ENCODE measurements at places on chromosomes 5 and 9. TPM values are rescaled to one million over a fixed set of nuclear protein-coding genes. Genes with fewer than 3 reads are reported as not detected.

BTNL8 gene
- not detected for polyA plus RNA-seq

POLR1E gene
- polyA plus RNA-seq: 31.6 TPM

ADAMTS12 gene
- 7.9 TPM for polyA plus RNA-seq

ADCY2 gene
- polyA plus RNA-seq: not detected

SIT1 gene
- not detected for polyA plus RNA-seq

SLC34A1 gene
- 0.02 TPM for polyA plus RNA-seq

PCDHB14 gene
- polyA plus RNA-seq: 0.37 TPM

INSYN2B gene
- 13.1 TPM for polyA plus RNA-seq

CCL19 gene
- polyA plus RNA-seq: not detected

DNM1 gene
- 0.50 TPM for polyA plus RNA-seq

LURAP1L gene
- polyA plus RNA-seq: 16.6 TPM

ZBTB34 gene
- polyA plus RNA-seq: 3.4 TPM

ANKDD1B gene
- polyA plus RNA-seq: 0.06 TPM

SVEP1 gene
- 1.2 TPM for polyA plus RNA-seq

LRRC19 gene
- not detected for polyA plus RNA-seq

HSPB3 gene
- not detected for polyA plus RNA-seq

CCL21 gene
- polyA plus RNA-seq: not detected

RASGRF2 gene
- 0.05 TPM for polyA plus RNA-seq

GARNL3 gene
- polyA plus RNA-seq: 0.26 TPM

ZNF879 gene
- 1.2 TPM for polyA plus RNA-seq

FAM13B gene
- polyA plus RNA-seq: 6.6 TPM

GFPT2 gene
- polyA plus RNA-seq: 0.15 TPM

SPACA9 gene
- 3.9 TPM for polyA plus RNA-seq

PCDHAC2 gene
- polyA plus RNA-seq: 5.4 TPM

DND1 gene
- polyA plus RNA-seq: 0.44 TPM

PCDHB16 gene
- 0.17 TPM for polyA plus RNA-seq

ZNF608 gene
- 4.4 TPM for polyA plus RNA-seq

GPRIN1 gene
- polyA plus RNA-seq: 3.7 TPM

C5orf58 gene
- not detected for polyA plus RNA-seq

BSPRY gene
- polyA plus RNA-seq: 0.90 TPM

SLC2A8 gene
- polyA plus RNA-seq: 9.6 TPM

GCNT1 gene
- 50.6 TPM for polyA plus RNA-seq

PIGO gene
- polyA plus RNA-seq: 32.4 TPM

DNAI1 gene
- 0.03 TPM for polyA plus RNA-seq

CD14 gene
- 1.5 TPM for polyA plus RNA-seq

CMBL gene
- 28.8 TPM for polyA plus RNA-seq

SEMA5A gene
- polyA plus RNA-seq: 5.3 TPM

NAIF1 gene
- 7.6 TPM for polyA plus RNA-seq

ITK gene
- not detected for polyA plus RNA-seq

LHX3 gene
- polyA plus RNA-seq: not detected

NUDT12 gene
- polyA plus RNA-seq: 5.2 TPM

SPINK4 gene
- not detected for polyA plus RNA-seq

IFNB1 gene
- not detected for polyA plus RNA-seq

INSL4 gene
- not detected for polyA plus RNA-seq

TGFBI gene
- polyA plus RNA-seq: 264 TPM

TAF11L10 gene
- not detected for polyA plus RNA-seq

CCDC180 gene
- 0.17 TPM for polyA plus RNA-seq

BTNL9 gene
- 0.03 TPM for polyA plus RNA-seq

RBM27 gene
- polyA plus RNA-seq: 11.2 TPM

TLE1 gene
- polyA plus RNA-seq: 18.3 TPM

ZBED3 gene
- polyA plus RNA-seq: 0.70 TPM

AGXT2 gene
- polyA plus RNA-seq: not detected

DCTN3 gene
- polyA plus RNA-seq: 142 TPM
